Stimulated activated CD4-positive, alpha-beta T cell treated with anti-CD3 and anti-CD28 coated beads, Interleukin-15, amount 100 ng/mL, for 24 hours (primary cell): ENCODE measurements at places on chromosomes 12 and 14.

- no peak for DNase-seq
Observed at GRCh38 chr14:90574188-90575131, 177.6 kb downstream of the CALM1 start.

- no peak for DNase-seq
Observed at GRCh38 chr14:68248481-68249255, 429.1 kb downstream of the RAD51B start.

- no peak for DNase-seq
Observed at GRCh38 chr14:88384718-88385117, 739 bp upstream of the SPATA7 start.

GRCh38 chr12:70487440-70487839, 121.3 kb downstream of the KCNMB4 start:
- DNase-seq: no peak

DNA sequence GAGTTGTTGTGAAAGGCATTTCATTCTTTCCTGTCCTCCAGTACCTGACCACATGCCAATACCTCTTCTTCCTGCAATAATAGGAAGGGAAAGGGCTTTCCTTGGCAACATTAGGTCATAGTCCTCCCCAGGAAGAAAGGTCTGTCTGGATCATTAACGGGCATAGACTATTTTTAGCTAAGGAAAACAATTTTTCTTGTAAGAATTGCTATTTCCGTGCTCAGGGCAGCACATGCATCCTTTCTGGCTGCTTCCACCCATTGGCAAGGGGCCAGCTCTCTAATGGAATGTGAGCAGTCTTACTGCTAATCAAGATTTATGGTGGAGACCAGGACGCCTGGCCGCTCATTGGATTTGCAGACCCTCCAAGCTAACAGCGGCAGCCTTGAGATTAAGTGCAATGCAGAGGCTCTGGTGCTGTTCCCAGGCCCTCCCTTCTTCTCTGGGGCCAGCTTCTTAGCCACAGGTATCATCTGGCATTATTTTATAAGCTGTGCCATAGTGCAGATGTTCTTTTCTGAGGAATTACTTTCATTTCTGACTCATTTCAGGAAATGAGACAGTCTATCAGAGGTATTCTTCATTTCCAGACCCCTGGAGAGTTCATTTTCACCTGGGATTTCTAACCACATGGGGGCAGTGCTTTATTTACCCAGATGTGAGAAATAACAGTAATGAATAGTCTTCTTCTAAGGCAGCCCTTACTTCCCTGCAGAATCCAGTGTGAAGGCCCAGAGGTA, 52.9 kb downstream of the ANO6 start:
- no peak for DNase-seq

GRCh38 chr12:113204804-113205203, 16.5 kb upstream of the TPCN1 start:
- DNase-seq: no peak

DNA sequence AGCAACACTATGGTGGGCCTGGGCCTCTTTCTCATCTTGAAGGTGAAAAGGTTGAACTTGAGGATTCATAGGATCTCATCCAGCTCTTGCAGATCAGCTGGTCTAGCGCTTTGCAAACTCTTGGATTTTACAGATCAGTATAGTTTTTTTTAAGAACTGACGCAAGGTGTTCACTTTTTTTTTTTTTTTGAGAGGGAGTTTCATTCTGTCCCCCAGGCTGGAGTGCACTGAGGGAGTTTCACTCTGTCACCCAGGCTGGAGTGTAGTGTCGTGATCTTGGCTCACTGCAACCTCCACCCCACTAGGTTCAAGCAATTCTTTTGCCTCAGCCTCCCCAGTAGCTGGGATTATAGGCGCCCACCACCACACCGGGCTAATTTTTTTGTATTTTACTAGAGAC, 20.4 kb upstream of the LGMN start:
- no peak for DNase-seq

DNA sequence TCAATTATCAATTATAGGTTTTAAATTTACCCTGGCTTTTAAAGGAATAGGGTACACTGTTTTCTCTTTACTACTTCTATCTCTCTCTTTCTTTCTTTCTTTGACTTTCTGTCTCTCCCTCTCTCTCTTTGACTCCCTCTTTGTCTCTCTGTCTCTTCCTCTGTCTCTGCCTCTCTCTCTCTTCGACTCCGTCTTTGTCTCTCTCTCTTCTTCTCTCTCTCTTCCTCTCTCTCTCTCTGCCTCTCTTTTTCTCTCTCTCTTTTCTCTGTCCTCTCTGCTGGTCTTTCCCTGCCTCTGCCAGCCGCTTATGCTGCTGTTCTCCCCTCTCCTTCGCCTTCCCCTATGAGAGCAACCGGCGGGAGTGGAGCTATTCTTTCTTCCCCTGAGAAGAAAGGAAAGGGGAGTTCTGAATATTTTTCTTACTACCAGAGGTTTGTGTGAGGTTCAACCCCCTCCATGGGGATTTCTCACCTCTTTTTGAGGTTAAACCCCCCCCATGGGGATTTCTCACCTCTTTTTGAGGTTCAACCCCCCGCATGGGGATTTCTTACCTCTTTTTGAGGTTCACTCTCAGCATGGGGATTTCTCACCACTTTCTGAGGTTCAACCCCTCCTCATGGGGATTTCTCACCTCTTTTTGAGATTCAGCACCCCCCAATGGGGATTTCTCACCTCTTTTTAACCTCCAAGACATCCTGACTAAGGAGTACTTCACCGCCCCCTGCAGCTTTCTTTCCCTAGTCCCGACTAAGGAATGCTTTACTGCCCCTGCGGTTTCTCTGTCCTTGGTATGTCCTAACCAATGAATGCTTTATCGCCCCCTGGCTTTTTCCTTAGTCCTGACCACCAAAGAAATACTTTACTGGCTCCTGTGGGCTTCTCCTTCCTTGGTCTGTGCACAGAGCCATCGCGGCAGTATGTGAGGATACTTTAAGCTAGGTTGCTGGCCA, 27.4 kb upstream of the DDHD1 start:
- DNase-seq: peak; percentile 57

GRCh38 chr14:84029720-84030119, 1500.2 kb upstream of the FLRT2 start:
- no peak for DNase-seq

- no peak for DNase-seq
Observed at GRCh38 chr14:102999227-102999895, 58.0 kb downstream of the CDC42BPB start.

DNA sequence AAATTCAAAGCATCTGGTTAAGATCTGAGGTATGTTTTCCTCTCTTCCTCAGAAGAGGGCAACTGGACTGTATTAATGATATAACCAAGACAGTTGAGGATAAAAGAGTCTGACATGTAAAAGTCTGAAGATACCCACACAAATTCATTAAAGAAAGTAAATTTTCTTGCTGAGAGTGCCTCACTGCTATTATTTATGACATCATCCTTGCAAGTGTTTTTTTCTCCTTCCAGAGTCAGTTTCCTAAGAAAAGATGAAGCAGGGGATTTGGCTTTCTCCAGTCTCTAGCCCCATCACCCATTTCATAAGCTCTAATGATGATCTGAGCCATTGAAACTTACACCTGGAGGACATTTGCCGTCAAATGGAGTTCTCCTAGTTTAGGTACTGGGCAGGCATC, 21.0 kb upstream of the MYBPC1 start:
- no peak for DNase-seq

DNA sequence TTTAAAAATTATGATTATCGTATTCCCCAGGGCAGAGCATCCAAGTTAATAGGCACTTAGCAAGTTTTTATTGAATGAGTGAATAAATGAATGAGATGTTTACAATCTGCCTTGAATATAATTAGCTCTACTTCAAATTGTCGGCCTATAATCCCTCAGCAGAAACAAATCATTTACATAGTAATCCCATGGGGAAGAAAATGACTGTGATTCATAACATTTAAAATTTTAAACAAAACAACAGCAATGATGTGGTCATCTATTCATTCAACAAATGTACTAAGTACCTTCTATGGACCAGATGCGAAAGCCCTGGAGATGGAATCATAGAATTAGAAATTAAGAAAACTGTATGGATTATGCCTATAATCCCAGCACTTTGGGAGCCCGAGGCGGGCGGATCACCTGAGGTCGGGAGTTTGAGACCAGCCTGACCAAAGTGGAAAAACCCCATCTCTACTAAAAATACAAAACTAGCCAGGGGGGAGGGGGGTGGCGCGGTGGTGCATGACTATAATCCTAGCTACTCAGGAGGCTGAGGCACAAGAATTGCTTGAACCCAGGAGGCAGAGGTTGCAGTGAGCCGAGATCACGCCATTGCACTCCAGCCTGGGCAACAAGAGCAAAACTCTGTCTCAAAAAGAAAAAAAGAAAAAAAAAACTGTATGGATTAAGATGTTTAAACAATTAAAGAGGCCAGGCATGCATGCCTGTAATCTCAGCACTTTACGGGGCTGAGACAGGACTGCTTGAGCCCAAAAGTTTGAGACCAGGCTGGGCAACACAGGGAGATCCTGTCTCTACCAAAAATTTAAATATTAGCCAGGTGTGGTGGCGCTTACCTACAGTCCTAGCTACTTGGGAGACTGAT, 17.7 kb upstream of the MDM2 start:
- no peak for DNase-seq

- no peak for DNase-seq
Observed at GRCh38 chr14:56900726-56901125, 90.4 kb upstream of the OTX2 start.

- DNase-seq: peak; percentile 11
Observed at GRCh38 chr12:30806989-30807694, 52.4 kb upstream of the CAPRIN2 start.

- DNase-seq: no peak
Observed at GRCh38 chr14:76678244-76678800, 82.9 kb upstream of the VASH1 start.

GRCh38 chr12:40015345-40015744, 90.5 kb downstream of the SLC2A13 start:
- peak; percentile 15 for DNase-seq

DNA sequence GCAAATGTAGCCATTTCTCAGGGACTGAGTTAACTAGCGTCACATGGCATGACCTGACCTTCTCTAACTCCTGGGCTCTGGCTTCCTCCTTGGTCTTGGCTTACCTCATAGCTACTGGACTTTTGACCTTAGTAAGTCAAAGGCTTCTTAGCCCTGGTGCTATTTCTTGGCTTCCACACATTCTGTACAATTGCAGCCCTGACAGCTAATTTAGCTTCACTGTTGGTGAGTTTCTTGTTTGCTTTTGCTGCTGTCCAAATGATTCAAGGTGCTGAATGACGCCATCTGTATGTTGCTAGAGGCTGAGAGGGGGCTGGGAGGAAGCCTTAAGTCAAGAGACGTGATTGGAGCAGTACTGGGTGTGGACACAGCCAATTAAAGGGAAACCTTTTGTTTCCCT, 202.7 kb downstream of the PRKD1 start:
- no peak for DNase-seq

GRCh38 chr14:76348898-76349297, 27.0 kb upstream of the ESRRB start:
- DNase-seq: no peak

GRCh38 chr14:69712599-69713088, 54.3 kb upstream of the SRSF5 start:
- DNase-seq: no peak

- no peak for DNase-seq
Observed at GRCh38 chr12:100842156-100842555, 47.6 kb downstream of the ANO4 start.

DNA sequence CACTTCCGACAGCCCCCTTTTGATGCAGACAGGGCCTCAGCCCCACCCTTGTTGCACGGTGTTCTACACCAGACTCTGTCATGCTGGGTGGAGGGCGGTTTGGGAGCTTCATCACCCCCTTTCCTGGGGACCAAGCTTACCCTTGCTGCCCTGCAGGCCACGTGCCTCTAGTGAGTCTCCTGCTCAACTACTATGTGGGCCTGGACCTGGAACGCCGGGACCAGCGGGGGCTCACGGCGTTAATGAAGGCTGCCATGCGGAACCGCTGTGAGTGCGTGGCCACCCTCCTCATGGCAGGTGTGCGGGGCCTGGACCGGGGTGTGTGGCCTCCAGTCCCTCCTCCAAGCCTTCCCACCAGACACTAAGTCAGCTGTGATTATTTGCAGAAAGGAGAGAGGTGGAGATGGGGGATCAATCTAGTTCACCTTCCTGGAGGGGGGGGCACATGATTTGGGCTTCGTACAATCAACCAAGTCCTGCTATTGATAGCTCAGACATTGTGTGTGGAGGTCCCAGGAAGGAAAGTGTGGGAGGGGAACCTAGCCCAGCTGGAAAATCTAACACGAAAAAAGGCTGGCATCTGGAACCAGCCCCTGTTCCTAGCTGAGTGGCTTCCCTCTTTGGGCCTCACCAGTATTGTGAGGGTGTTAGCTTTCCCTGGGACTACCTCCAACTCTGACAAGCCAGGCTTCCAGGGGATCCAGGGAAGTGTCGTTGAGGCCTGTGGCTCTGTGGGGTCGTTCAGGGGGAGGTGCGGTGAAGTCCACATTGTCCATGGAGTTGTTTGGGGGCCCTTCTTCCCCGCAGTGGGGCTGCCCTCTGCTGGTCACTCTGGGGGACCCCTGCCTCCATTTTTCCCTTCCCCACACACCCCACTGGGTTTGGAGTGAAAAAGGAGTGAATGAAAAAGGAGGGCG, 1.6 kb downstream of the ANKRD33 start:
- no peak for DNase-seq

DNA sequence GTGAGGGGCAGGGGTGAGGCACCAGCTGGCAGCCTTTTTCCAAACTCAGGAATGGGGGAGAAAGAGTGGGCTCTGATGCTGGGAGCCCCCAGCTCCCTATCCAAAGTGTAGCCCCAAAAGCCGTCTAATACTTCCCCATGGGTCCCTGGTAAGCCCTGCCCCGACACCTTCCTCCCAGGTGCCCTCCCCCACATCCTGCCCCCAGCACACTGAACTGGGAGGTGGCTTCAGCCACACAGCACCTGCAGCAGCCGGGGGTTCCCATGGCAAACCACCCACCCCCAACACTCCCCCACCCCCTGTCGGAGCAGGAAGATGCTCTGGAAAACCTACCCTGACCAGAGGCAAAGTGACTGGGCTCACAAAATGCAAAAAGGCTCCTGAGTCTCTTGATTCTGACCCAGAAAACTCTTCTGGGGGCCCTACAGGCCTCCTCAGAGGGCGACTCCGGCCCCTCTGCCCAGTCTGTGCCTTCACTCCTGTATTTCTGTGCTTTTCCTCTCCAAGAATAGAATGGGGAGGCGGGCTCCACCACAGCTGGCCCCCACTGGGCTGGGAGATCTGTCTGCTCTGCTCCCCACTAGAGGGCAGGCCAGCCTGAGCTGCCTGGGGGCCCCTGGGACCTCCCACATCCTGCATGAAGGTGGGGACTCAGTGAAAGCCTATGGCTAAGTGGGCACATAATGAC, 81.6 kb downstream of the ITPK1 start:
- DNase-seq: peak; percentile 38

GRCh38 chr14:105864651-105865265, 338.4 kb downstream of the TMEM121 start:
- no peak for DNase-seq

DNA sequence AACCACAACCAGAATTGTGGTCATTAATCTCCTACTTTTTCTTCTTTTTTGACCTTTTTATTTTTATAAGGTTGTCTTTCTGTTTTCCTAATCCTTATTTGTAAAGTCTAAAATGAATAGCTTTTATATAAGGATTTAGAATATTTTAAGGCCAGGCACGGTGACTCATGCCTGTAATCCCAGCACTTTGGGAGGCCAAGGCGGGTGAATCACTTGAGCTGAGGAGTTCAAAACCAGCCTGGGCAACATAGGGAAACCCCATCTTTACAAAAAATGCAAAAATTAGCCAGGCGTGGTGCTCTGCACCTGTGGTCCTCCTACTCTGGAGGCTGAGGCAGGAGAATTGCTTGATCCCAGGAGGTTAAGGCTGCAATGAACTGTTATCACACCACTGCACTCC, 55.1 kb downstream of the IFT81 start:
- DNase-seq: no peak

GRCh38 chr14:86012461-86012860, 482.5 kb downstream of the FLRT2 start:
- DNase-seq: no peak
